ENCODE measurements at places on chromosomes 1 and 21.

- no peak for DNase-seq
Observed at GRCh38 chr1:241022366-241022765, 334.6 kb downstream of the RGS7 start.

DNA sequence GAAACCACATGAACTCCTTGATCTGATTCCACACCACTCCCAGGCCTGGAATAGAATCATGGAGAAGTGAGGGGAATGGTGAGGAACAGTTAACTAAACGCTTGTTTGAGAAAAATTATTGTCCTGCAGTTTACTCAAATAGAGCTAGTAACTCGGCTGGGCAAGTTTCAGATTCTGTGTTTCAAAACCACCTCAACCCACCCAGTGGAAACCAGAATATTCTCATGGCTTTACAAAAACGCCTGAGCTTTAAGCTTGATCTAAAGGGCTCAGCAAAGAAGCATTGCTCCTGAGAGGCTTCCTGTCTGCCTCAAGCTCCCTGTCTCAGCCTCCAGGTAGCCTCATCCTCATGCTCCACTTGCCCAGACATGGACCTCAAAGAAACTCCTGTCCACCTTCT is 16.6 kb downstream of the TCHHL1 start:
- no peak for DNase-seq

DNA sequence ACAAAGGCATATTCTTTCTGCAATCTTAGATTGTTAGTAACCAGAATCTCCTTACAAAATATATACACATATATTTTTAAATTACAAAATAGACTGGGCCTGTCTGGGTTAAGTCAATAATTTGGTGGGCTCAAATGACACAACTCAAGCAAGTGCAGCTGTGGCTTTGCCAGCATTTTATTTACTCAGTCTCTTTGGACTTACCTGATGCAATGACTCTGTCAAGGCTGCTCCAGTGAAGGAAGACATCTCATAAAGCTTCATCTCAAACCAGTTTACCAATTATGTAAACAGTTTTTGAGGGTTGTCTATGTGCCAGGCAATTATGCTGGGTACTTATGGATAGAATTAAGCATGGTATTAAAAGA is 22.8 kb upstream of the ABCA4 start:
- no peak for DNase-seq

- no peak for DNase-seq
Observed at GRCh38 chr1:218123968-218124367, 161.1 kb upstream of the RRP15 start.

DNA sequence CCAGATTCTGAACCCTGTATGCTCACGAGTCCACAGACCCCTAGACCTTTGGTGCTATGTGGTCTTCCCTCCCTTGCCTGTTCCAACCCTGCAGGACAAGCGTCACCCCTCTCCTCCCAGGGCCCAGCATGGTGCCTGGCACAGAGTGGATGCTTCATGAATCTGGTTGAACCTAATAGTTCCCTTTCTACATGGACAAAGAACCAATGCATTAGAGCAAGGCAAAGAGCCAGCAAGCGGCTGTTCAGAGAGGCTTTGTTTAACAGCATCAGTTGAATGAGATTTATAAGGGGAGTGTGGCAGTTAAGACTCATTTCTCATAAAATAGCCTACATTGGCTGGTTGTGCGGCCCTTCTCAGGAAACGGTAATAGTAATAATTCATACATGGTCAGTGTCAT is 14.9 kb downstream of the SLC26A9 start:
- no peak for DNase-seq

DNA sequence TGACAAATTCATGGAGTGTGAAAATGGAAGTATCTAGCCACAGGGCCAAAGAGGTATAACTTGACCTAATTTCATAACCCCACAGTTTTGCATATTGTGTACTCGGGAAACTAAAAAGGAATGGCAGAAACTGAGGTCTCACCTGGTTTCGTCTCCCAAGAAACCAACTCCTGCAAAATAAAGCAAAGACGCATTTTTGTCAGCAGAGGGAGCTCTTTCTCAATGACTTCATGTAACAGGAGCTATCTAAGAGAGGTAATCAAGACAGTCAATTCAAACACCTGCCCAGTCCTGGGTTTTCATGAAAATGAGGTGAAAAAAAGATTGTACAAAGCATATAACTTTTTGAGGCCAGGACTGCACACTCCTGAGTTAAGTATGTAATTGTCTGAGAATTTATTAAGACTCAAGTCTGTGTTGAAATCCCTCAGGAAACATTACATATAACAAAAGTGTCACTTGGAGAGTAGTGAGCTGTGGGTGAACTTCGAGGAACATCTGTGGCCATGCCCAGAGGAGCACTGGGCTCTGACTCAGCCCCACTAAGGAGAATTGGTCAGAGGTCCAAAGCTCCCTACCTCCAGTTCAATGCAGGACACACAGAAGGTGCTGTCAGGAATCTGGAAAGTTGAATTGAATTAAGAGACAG is 17.6 kb downstream of the FCRL4 start:
- no peak for DNase-seq

DNA sequence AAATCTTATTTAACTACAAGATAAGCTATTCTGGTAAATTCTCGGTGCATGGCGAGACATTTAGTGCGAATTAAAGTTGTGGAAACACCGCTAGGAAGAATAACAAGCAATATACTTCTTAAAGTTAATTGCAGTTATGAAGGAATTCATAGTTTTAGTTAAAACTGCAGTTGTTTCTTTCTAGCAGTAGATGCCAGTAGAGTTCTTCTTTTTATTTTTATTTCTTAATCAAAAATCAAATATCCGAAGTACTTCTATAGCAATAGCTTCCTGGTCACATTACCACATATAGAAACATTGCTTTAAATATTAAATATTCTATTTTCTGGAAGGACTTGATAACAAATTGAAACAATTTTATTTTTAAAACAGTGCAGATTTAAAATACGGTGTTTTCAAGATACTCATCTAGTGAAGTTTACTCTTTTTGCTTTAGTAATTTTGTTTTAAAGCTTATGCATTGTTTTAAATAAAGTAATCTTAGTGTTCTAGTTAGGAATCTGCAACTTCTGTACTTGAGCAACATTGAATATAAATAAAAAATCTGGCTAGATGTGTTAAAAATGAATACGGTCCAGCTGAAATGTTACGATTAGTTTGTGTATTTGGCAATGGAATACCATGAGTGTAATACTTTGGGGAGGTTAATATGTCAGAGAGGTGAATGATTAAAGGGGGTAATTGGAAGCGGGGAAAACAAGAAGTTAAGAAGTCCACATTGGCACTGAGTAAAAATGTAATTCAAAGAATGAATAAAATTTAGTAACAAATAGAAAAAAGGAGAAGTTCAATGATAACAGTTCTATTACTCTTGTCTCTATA is 2.7 kb upstream of the PRKACB start:
- no peak for DNase-seq

DNA sequence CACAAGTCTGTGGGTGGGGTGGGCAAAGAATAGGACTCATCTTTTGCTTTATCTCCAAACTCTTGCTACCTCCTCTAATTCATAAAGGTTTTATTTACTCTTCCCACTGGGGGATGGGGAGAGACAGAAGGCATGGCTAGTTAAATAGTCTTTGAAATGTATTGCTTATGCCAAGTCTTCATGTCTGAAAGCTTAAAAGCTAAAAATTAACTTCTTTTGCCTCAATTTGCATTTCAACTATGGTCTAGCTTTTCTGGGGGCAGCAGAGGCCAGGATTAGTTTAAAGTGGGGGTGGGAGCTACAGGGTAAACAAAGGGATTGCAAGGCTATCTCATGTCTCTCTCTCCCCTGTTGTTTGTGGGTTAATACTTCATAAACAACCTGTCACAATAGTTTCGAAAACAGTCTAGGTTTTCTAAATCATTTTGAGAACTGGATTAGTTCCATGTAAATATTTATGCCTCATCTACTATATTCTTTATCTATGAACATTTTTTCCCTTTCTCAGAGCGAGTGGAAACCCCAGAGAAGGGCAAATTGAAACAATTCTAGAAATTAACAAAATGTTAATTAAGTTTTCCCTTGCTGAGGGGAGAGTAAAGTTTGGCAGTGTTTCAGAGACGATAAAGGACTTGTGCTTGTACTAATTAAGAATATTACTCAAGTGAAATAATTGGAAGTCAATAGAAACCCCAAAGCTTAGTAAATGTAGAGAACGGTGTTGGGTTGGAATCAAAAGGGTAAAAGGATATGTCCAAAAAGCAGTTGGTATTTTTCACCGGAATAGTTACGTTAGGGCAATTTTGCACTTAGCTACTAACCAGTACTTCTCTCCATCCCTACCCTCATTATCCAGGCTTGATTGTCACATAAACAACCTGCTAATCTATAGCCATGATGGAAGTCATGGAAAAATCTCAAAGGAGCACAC is 182.2 kb downstream of the GIPC2 start:
- no peak for DNase-seq

GRCh38 chr1:169348383-169349036 is 19.1 kb downstream of the NME7 start:
- DNase-seq = no peak

- no peak for DNase-seq
Observed at GRCh38 chr1:212664409-212665199, 35.0 kb downstream of the BATF3 start.

GRCh38 chr1:192903142-192903541 is 94.3 kb downstream of the RGS2 start:
- no peak for DNase-seq

DNA sequence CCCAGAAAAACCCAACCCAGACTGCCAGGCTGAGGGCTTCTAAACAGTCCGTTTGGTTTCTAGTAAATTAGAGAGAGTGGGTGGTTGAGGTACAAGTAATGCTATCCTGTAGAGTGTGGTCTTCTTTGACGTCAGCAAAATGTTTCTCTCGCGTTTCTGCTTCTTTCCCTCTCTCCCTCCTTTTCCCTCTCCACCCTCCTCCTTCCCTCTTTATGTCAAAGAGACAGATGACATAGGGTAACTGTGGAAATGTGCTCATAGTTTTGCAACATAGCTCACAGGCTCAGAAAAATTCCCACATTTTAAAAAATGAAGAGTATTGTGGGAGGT is 158.3 kb downstream of the TOMM20 start:
- no peak for DNase-seq

DNA sequence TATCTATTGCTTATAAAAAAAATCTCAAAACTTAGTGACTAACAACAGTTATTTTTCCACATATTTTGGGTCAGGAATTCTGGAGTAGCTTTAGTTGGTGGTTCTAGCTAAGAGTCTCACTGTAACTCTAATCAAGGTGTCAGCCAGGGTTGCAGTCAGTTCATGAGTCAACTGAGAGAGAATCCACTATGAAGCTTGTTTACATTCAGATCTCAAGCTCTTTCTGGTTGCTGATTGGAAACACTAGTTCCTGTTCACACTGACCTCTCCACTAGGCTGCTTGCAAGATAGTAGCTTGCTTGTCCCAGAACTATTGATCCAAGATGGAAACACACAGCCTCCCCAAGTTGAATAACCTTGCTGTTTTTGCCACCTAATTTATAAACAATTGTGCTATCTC is 1192.1 kb upstream of the B3GALT2 start:
- no peak for DNase-seq

- DNase-seq = no peak
Observed at GRCh38 chr1:81288689-81289088, 512.0 kb upstream of the ADGRL2 start.

- no peak for DNase-seq
Observed at GRCh38 chr1:214124281-214124805, 136.6 kb downstream of the PROX1 start.

- no peak for DNase-seq
Observed at GRCh38 chr1:208885650-208886049, 641.5 kb upstream of the PLXNA2 start.

DNA sequence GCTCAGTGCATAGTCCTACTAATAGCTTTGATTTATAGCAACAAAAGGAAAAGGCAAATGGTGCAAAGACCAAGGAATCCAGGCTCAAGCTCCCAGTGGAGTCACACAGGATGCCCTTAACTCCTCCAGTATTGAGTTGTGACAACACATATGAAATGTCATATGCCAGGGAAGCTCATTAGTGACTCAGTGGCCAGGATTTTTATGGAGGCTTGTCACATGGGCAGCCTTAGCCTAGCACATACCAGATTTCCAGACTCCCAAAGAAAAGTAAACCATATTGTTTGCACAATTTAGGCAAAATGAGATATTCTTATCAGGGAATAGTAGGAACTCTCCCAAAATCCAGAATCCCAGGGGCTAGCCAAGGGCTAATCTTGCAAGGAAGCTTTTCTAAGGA is 129.2 kb downstream of the MAGI3 start:
- DNase-seq = no peak

- no peak for DNase-seq
Observed at GRCh38 chr1:2967329-2967725, 53.9 kb upstream of the ACTRT2 start.

GRCh38 chr1:162536511-162536910 is 25.0 kb upstream of the UAP1 start:
- DNase-seq = no peak

Measured in effector CD8-positive, alpha-beta T cell (primary cell).